ENCODE measurements at places on chromosomes 6 and 20.

GRCh38 chr20:38197619-38198018, 32.5 kb upstream of the TGM2 start:
- DNase-seq = no peak

GRCh38 chr6:117157448-117157847, 107.9 kb upstream of the VGLL2 start:
- no peak for DNase-seq

DNA sequence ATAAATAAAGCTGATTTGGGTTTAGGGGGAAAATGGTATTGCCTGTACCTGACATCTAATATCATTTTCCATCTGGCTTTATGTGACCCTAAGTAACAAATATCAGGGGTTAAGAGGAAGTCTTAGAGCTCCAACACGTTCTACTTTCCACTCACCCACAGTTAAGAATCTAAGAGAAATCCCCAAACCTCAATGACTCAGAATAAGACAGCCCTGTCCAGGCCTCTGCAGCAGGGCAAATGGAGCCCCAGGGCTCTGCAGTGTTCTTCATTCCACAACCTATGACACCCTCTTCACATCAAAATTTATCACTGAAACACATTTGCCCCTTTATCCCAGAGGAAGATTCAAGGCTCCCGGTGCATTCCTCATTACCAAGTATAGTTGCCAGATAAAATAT, 20.3 kb upstream of the TENT5A start:
- peak; percentile 39 for DNase-seq

GRCh38 chr6:170221753-170222400, 69.0 kb downstream of the DLL1 start:
- DNase-seq = no peak

- peak; percentile 93 for DNase-seq
Observed at GRCh38 chr6:148509800-148510581, 167.4 kb downstream of the SASH1 start.

GRCh38 chr20:46359233-46359751, 47.1 kb downstream of the ELMO2 start:
- no peak for DNase-seq

DNA sequence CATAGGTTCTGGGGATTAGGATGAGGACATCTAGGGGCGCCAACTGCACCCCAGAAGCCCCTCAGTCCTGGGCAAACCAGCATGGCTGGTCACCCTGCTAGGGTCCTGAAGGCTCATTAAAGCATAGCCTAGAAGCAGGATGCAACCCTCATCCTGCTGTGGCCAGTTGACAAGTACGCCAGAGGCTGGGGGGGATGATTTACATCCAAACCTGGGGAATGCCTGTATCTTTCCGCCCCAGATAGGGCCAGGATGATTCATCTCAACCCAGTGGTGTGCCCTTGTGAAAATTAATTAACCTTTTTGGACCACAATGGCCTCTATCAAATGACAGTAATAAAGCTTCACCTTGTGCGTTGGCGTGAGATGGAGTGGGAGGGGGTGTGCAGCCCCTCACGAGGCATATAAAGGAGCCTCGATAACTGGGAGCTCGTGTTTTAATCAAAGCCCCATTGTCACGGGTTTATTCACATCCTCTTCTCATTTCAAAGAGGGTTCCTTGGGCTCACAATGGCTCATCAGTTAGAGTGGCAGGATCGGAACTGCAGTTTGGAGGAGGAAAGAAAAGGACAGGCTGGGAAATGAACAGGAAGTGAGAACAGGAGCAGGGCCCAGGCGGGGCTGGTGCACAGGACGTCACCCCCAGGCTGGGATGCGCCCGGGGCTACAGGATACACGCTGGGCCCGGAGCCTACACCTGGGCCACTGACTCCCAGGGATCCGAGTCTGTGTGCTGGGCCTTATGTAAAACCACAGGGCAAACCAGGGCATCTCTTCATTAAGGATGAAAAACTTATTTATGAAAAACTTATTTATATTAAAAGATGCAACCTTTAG, 121.8 kb upstream of the PHACTR3 start:
- peak; percentile 61 for DNase-seq

- DNase-seq = no peak
Observed at GRCh38 chr20:12016291-12016690, 98.6 kb downstream of the BTBD3 start.

DNA sequence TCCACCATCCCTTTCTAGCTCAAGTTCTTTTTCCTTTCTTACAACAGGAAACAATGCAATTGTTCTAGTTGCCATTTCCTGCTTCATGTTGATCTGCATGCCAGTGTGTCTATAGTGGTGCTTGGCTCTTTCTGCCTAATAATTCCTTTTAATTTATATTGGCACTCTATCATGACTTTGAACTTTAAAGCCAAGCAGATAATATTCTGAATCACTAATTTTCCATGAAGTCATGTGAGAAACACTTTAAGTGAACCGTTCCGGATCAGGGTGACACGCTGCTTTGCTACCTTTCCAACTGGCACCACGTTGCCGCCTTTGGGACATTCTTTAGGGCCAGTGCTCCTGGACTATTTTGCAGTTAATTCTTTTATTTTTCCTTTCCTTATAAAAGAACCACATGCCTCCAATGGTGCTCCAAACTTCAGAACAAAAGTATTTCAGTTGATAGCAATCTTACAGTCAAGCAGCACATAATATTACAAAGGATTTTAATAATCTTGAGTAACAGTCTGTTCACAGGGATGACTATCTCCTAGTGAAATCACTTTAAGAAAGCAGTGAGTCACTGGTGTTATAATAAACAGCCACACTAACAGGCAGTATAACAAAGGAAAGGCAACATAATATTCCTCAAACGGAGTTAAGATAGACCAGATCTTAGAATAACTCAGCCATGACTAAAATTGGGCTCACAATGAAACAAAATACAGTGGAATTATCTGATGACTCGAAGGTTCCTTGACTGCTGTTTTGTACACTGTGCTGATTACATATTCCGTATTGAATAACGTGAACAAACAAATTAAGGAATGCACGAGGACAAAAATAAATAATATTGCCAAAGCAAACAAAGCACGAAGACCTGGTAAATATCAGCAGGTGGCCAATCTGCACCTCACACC, 19.0 kb upstream of the BLOC1S5 start:
- DNase-seq = peak; percentile 40

- DNase-seq = no peak
Observed at GRCh38 chr20:35005463-35005961, 49.8 kb downstream of the MYH7B start.

DNA sequence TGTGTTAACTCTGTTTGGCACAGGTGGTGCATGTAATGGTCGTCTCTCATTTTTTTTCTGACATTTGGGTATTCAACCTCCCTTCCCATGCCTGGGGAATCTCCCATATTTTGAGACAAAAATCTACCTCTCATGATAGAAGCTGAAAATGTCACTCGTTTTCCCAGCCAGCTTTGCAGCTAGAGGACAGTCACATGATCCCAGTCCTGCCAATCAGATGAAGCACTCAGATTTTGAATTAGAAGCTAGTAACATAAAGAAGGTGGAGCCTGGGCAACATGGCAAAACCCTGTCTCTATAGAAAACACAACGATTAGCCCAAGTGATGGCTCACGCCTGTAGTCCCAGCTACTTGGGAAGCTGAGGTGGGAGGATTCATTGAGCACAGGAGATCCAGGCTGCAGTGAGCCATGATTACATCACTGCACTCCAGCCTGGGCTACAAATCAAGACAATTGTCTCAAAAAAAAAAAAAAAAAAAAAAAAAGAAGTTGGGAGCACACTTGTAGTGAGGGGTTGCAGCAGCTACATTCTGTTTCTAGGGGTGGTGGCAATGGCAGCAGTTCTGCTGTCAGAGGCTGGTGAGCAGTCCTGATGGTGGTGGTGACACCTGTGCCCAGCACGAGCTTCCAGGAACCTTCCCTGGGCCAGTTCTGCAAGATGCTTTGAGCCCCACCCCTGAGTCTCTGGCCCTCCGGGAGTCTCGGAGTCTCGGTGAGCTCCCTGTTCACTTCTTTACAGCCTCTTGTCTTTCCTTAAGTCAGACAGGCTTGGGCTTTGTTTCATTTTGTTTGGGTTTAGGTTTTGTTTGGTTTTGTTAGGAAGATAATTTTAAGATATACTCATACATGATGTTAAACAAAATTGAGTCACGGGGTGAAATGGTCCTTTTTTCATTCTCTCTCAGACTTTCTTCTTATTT, 94.1 kb upstream of the KCNG1 start:
- no peak for DNase-seq

GRCh38 chr6:454148-454991, 62.8 kb downstream of the IRF4 start:
- no peak for DNase-seq

DNA sequence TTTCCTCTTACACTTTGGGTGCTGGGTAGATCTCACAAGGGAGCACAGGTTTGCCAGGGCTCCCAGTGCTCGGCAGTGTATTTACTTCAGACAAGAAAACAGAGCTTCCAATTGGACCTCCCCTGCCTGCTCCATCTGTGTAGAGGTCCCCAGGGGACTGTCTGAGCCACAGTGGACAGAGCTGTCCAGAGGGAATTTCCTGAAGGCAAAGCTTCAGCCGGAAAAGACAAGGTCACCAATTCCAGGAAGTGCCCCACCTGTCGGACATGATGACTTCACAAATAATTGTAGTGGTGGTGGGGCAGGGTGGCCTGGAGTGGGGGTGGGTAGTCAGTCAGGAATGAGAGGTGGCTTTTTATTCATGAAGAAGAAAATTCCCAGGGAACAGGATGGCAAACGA, 18.6 kb downstream of the ADGRF5 start:
- no peak for DNase-seq

DNA sequence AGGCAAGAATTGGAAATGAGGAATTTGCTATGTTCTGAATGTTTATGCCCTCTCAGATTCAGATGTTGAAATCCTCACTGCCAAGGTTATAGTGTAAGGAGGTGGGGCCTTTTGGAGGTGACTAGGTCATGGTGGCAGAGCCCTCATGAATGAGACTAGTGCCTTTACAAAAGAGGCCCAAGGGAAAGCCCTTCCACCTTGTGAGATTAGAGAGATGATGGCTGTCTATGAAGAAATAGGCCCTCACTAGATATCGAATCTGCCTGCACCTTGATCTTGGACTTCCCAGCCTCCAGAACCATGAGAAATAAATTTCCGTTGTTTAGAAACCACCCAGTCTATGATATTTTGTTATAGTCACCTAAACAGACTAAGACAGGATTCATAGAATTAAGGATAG, 10.4 kb downstream of the ASIP start:
- no peak for DNase-seq

GRCh38 chr6:158118886-158119285, 49.2 kb downstream of the SERAC1 start:
- no peak for DNase-seq

DNA sequence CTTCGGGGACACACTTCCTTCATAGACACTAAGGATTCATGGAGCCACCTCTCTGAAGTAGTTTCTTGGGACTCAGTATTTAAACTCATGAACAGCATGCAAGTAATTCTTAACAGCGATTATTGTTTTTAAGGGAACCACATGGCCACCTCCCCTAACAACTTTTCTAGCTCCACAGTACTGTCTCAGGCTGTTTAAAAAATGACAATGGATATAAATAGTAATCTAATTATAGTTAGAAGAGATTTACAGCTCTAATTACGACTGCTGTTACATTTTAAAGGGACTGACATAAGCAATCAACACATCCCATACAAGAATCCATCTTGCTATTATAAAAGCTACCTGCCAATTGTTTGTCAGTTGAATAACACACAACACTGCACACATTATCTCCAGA, 72.1 kb upstream of the HDGFL1 start:
- no peak for DNase-seq

- DNase-seq = no peak
Observed at GRCh38 chr20:53875452-53875851, 194.9 kb downstream of the BCAS1 start.

DNA sequence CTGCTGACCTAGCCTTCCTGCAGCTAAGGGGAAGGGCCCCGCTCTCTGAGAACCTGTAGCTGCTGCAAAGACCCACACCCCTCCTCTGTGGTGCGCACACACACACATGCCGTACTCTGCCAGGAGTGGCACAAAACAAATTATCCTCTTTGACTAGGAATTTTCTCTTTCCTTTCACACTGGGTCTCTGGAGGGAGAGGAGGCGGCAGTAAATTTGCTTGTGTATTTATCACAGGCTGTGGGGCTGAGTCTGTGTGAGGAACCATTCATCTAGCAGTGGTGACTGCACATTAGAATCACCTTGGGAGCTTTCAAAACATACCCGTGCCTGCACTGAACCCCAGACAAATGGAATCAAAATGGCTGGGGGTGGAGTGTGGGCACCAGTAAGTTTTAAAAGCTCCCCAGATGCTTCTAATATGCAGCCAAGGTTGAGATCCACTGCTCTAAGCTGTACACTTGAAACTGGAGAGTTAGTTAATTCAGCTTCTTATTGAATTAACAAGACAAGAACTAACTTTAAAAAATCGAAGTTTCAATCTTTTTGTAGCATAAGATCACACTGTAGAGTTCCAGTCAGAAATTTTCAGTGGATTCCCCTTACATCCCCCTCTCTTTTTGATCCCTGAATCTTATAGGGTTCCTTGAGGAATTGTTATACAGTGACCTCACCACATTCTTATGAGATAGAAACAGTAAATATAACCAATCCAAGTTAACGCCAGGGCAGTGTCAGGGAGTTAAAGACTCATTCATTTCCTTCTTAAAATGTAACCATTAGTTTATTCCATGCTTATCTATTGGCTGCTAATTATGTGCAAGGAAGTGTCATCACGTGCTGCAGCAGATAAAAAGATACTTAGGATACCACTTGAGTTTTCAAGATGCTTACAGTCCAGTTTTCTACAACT, 29.8 kb upstream of the GMDS start:
- DNase-seq = no peak

DNA sequence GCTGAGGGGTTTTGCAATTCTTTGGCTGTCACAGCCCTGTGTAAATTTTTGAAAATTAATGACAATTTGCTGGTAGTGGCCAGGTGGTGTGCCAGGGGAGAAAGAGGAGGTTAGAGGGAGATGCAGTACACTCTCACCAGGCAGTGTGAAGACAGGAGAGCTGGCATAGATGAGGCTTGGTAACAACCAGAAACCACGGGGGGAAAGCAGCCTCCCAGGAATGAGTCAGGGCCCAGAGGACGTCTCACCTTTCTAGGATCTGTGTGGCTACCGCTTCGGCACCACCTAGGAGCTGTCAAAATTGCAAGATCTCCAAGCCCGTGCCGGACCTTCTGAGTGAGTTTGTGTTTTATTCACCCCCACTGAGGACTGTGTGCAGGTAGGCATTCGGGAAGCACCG, 171.4 kb downstream of the PACRG start:
- DNase-seq = no peak

- peak; percentile 48 for DNase-seq
Observed at GRCh38 chr6:15715060-15715459, 52.2 kb upstream of the DTNBP1 start.

- no peak for DNase-seq
Observed at GRCh38 chr20:49444553-49444990, 37.9 kb downstream of the KCNB1 start.

DNA sequence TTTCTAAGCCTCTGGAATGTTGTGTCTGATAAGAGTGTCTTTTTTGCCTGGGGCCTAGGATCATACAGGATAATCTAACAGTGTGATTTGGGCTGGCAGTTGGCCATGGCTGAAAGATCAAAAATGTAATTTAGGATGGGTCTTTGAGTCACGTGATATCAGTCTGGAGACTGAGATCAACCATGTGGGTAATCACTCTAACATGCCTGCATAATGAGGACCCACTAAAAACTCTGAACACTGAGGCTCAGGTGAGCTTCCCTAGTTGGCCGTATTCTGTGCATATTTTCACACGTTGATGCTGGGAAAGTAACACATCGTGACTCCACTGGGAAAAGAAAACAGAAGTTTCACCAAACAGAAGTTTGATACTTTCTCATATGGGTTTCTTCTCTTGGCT, 6.3 kb upstream of the MMS22L start:
- no peak for DNase-seq

- no peak for DNase-seq
Observed at GRCh38 chr6:20340068-20340848, 61.4 kb upstream of the E2F3 start.

GRCh38 chr6:45054610-45055009, 273.5 kb upstream of the RUNX2 start:
- DNase-seq = no peak

Data from foreskin melanocyte (primary cell).